ENCODE measurements at places on chromosomes 5 and 9.

DNA sequence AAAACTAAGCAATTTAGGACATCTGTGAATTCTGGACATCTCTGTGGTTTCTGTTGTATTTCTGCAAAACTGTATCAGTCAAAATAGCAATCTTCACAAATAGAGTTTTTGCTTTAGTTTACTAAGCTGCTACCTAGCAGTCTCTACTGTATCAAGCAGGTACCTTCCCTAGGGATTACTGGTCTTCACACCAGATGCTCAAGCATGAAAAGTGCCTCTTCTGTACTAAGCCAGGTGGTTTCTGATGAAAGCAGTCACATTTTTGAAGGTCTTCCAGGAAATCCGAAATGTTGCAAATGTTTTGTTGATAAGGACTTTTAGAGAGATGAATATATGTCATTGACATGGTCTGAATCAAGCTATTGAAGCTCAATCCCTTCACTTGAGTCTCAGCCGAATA lies 540.0 kb downstream of the KCTD16 start:
- DNase-seq: no peak

DNA sequence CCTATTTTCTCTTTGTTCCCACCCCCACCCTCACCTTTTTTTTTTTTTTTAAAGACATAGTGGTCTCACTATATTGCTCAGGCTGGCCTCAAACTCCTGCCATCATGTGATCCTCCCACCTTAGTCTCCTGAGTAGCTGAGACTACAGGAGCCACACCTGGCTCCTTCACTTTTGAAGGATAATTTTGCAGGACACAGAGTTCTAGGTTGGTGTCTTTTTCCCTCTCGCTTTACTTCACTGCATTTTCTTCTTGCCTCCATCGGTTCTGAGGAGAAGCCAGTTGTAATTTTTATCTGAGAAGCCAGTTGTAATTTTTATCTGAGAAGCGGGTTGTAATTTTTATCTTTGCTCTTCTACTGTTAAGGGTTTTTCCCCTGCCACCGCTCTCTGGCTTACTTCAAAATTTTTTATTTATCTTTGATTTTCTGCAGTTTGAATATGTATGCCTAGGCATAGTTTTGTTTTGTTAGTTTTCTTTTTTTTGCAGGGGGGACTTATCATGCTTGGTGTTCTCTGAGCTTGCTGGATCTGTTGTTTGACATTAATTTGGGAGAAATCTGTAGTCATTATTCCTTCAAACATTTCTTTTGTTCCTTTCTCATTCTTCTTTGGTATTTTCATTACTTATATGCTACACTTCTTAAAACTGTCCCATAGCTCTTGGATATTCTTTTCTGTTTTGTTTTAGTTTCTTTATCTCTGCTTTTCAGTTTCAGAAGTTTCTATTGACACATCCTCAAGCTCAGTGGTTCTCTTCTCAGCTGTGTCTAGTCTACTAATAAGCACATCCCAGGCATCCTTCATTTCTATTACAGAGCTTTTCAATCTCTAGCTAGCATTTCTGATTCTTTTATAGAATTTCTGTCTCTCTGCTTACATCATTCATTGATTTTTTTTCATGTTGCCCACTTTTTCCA lies 148.2 kb upstream of the CHD1 start:
- no peak for DNase-seq

DNA sequence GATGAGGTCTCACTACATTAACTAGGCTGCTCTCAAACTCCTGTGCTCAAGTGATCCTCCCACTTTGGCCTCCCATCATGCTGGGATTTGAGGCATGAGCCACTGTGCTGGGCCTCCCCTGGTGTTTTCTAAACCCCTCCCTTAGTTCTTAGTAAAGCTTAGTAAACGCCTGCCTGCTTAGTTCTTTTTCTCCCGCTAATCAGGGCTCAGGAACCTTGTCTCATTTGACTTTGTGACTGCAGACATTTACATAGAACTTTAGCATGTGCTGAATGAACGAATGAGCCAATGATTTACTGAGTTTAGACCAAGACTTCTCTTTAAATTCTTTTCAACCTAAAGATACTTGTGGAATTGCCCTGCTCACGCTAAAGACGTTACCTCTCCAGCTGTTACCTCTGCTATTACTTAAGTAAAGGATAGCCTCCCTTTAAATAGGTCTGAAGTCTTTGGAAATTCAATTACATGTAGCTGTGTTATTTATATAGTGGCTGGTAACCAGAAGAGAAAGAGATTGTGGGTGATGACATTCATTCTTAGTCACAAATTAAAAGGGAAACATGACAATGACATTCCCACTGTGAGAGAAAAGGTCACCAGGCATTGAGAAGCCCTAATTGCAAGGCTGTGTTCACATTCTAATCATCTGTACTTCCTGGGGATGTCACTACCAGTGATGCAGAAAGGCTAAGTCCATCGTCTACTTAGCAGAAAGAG lies 18.6 kb upstream of the SUSD1 start:
- no peak for DNase-seq

DNA sequence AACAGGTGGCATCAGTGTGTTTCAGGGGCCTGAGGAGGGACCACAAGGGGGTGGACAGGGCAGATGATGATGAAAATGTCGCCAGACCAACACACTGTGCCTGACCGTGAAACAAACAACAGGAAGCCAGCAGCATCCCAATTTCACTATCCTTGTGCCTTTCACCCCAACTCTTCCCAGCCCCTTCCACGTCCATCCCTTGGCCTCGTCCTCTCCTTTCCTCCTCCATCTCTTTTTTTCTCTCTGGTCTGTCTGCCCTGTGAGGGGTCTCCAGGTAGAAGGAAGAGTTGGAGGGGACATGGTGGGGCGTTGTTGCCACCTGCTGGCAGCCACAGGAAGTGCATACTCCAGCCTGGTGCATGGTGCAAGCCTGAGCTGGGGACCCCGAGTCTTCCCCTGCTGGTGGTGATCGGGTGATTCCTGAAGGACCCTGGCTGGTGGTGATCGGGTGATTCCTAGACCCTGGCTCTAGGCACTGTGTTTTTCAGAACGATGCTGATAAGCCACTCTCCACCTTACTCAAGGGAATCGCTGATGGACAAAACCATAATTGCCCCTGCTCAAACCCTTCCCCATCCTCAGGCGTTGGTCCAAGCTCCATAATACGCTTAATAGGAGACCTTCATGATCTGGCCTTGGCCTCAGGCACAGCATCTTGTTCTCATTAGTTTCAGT lies 21.7 kb upstream of the NSD1 start:
- peak; percentile 75 for DNase-seq

DNA sequence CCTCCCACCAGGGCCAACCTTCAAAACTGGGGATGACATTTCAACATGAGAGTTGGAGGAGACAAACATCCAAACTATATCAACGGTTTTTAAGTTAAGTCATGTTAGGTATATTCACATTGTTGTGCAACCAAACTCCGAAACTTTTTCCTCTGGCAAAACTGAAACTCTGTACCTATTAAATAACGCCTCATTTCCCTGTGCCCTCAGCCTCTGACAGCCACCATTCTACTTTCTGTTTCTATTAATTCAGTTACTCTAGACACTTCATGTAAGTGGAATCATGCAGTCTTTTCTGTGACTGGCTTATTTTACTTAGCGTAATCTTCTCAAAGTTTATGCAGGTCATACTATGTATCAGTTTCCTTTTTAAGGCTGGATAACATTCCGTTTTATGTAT lies 85.0 kb downstream of the CWC27 start:
- no peak for DNase-seq

GRCh38 chr9:70595211-70595610 lies 180.8 kb upstream of the KLF9 start:
- no peak for DNase-seq

GRCh38 chr5:121693864-121694263 lies 157.8 kb upstream of the FTMT start:
- no peak for DNase-seq

- no peak for DNase-seq
Measured at GRCh38 chr9:96413302-96414221, 4.6 kb downstream of the ZNF367 start.

GRCh38 chr9:11742471-11742870 lies 950.7 kb upstream of the TYRP1 start:
- DNase-seq: no peak

Measured in left ventricle myocardium superior (tissue), 1 donor.